G401 (cell line): ENCODE measurements at places on chromosomes 5 and 9. TPM values are rescaled to one million over a fixed set of nuclear protein-coding genes. Genes with fewer than 3 reads are reported as not detected.

The RAD1 gene
- total RNA-seq, result 35.3 and 38.9 TPM in 2 replicates

The NKD2 gene
- total RNA-seq, result 2.1 and 6.0 TPM in 2 replicates

The GPR151 gene
- not detected in 2 replicates for total RNA-seq

The ANKRD34B gene
- 0.17 TPM in 1 of 2 replicates, not detected in the other for total RNA-seq

DNA sequence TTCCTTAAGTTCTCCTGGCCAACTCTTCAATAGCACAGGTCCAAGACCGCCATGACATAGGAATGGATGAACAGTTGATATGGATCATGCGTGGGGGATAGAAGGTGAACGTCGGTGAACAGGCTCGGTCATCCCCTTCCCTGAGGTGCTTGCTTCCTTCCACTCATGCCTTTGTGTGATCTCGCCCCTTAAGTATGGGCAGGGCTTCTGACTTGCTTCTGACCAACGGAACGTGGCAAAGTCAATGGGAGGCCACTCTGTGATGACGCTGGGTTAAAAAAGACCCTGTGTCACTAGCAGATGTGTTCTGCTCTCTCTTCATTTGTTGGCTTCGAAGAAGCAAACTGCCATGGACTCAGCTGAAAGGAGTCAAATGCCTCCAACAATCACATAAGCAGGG lies 240.5 kb upstream of the TUT7 start:
- DNase-seq, result no peak

DNA sequence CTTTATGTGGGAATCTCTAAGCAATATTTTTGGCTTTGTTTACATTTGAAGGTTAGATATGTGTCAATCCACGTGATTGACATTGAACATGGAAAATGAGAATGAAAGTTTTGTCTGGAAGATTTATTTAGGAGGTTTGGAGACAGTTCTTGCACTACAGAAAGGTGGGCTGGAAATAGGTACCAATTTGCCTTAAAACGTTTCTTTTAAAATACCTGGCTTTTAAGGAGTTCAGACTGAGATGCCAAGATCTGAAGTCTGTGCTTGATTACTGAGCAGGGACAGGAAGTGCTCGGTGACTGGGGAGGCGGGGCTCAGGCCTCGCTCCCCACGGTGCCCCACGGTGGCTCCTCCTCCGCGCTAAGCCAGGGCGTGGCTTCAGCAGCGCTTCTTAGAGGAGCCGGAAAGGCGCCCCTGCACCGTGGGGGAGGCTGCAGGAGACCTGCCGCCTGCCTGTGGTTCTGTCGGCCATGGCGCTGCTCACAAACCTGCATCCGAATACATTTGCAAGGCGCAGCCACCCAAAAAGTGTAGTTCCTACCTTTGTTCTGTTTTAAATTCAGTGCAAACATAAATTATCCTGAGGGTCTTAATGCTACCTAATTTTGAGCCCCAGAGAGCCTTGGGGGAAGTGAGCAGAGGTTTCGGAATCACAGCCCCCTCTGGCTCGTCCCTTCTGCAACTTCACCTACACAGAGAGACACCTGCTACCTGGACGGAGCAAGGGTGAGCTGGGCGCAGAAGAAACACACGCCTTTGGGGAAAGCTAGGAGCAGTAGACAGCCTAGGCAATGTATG lies 49.2 kb downstream of the USP20 start:
- peak; percentile 91 for DNase-seq

- no peak for DNase-seq
Observed at GRCh38 chr9:97853844-97854695, 1.0 kb downstream of the FOXE1 start.
